Mammary microvascular endothelial cell (primary cell): ENCODE measurements at places on chromosomes 11 and 22. TPM values are rescaled to one million over a fixed set of nuclear protein-coding genes. Genes with fewer than 3 reads are reported as not detected.

KCNA4 gene
- not detected in 2 replicates for total RNA-seq

IRF7 gene
- total RNA-seq: 76.0 and 84.2 TPM in 2 replicates

ANGPTL5 gene
- total RNA-seq: not detected in 2 replicates

ABCC8 gene
- not detected in 2 replicates for total RNA-seq

TMEM138 gene
- 20.5 and 35.2 TPM in 2 replicates for total RNA-seq

PAMR1 gene
- 0.07 and 0.10 TPM in 2 replicates for total RNA-seq

MS4A15 gene
- total RNA-seq: not detected in 2 replicates

GGTLC3 gene
- not detected in 2 replicates for total RNA-seq

TNKS1BP1 gene
- 51.0 and 53.1 TPM in 2 replicates for total RNA-seq

CALCA gene
- total RNA-seq: not detected in 2 replicates

TMPRSS4 gene
- not detected in 2 replicates for total RNA-seq

MMP12 gene
- 0.05 TPM in 1 of 2 replicates, not detected in the other for total RNA-seq

OR8A1 gene
- total RNA-seq: not detected in 2 replicates

MYEOV gene
- total RNA-seq: 10.7 and 14.1 TPM in 2 replicates

OR2D2 gene
- not detected in 2 replicates for total RNA-seq

PKDREJ gene
- 0.05 TPM in 1 of 2 replicates, not detected in the other for total RNA-seq

CNIH2 gene
- not detected in 2 replicates for total RNA-seq

ARHGAP1 gene
- 41.7 and 49.2 TPM in 2 replicates for total RNA-seq

MMP3 gene
- total RNA-seq: not detected in 2 replicates

PGA5 gene
- total RNA-seq: not detected in 2 replicates
